ENCODE measurements at places on chromosomes 5 and 9.
A peak's percentile ranks its signal among the peaks of the same experiment; 100 is the strongest.

DNA sequence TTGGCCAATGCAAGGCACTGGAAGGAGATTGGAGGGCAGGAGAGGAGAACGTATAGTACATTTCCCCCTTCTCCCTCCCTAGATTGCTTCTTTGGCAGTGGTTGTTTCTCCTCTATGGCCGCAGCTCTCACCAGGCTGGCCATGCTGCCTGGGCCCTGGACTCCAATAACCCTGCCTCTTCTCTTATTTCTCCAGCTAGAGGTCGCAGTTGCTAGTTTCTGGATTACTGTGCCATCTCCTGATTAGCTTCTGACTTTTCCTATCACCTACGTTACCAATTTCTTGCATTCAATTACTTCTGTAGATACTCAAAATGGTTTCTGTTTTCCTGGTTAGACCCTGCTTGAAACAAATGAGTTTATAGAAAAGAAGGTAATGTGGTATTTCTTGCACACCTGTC, 2.4 kb upstream of the MACIR start:
- DNase-seq, result no peak

DNA sequence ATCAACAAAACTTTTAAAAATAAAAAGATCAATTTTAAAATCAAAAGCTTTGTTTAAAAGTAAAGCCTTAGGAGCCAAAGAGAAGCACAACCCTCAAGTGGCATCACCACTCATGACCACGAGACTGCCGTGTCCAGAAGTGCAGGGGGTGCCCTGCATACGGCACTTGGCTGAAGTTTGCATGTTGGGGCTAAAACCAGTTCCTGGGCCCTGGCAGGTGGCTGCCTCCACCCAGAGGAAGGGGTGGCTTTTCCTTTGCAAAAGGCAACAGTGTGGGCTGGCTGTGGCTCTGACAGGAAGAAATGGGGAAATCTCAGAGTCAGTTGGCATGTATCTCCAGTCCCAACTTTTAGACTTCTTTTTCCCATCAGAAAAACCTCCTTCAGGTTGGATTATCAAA, 15.3 kb downstream of the TRMO start:
- DNase-seq, result no peak

DNA sequence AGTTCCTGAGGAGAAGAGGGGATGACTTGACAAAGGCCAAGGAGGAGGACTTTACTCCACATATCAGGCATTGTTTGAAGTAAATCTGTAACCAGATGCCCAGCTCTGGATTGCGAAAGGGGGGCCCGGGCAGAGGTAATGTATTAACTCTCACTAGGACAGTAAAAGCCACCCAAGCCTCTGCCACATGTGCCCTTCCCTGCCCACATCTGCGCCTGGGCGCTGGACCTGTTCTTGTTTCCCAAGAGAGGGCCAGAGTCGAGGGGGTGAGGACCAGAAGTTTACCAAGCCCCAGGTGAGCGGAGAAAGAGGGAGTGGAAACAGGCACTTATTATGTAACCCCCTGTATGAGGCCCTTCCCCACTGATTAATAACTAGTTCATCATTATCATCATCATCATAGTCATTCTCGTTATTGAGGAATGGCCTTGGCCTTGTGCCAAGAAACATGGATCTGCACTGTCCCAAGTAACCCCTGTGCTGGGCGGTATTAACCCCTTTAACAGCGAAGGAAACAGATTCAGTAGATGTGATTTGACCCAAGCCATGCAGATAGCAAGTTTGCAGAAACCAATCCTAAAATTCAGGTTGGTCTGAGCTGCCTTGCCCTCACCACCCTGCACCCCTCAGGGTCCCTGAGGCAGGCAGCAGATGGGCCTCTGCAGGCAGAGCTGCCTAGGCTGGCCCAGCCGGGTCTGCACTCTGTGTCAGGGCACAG, at the start of gene SLC23A1:
Gene SLC23A1 (minus strand): TSS at position 23 of the 718 bp plus-strand sequence. CDS start 44 bp downstream, outside the sequence.
- DNase-seq, result no peak

- DNase-seq, result no peak
Observed at GRCh38 chr5:142307146-142307890, 17.5 kb downstream of the SPRY4 start.

DNA sequence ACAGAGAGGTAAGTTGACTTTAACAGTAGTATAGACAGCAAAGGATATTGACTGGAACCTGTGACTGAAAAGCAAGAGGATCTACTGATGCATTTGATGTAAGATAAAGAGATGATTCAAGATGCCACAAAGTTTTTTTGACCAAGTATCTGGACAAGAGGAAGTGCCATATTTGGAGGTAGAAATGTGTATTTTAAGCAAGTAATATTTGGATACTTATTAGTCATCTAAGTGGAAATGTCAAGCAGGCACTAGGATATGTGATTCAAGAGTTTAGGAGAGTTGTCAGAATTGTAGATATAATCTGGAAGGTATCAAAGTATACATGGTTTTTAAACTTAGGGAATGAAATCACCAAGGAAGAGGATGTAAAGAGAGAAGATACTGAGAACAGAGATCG, 686.1 kb upstream of the CHD1 start:
- DNase-seq, result no peak

DNA sequence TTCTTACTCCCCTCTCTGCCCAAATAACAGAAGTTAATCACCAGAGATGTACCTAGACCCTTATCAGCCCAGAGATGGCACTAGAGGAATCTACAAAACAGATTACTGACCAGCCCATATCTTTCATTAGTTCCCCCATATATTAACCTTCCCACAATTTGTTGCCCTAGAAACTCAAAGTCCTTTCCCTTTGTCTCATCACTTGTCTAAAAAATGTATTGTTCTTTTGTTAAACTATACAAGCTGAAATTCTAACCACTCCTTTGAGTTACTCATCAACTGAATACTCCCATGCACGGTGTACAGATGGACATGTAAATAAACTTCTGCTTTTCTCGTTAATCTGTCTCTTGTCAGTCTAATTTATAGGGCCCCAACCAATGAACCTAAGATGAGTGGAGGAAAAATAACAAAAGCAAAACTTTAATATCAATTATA, 130.9 kb downstream of the CCDC192 start:
- no peak for DNase-seq

GRCh38 chr5:176844706-176845391, 34.5 kb downstream of the UNC5A start:
- peak; percentile 54 for DNase-seq

DNA sequence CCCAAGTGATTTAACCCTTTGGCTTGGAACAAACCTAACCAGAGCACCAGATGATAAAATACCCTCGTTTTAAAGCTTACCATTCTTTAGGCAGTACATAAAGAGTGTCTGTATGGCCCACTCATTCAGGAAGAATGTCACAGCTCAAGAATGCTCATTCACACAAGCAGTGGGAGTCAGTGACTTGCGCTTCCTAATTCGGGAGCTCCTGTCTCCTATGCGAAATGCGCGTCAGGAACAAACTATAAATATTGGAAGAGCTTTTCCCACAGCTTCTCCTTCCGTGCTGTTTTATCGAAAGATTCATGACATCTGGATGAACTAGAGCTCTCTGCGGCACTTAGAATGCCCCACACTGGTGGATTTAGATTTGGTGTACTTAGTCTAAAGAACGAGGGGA, 66.6 kb downstream of the NTRK2 start:
- no peak for DNase-seq

- no peak for DNase-seq
Observed at GRCh38 chr5:9009931-9010651, 535.8 kb downstream of the SEMA5A start.

DNA sequence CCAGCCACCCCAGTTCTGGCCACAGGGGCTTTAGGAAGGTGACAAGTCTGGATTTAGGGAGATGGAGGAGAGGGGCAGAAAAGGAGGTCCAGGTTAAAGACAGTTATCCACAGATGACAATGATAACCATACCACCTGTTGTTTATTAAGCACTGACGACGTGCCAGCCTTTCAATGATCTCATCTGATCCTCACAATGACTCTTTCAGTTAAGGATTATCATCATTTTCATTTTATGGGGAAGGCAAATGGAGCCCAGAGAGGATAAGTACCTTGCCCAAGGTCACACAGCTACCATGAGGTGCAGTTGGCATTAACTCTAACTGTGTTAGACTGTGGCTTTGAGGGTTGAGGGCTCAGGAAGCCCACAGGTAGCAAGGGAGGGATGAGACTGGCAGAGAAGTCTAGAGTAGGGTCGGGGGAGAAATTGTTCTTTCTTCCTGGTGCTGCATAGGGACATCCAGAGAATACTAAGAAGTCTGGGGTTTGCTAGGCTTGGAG, 21.5 kb upstream of the JADE2 start:
- DNase-seq, result no peak

DNA sequence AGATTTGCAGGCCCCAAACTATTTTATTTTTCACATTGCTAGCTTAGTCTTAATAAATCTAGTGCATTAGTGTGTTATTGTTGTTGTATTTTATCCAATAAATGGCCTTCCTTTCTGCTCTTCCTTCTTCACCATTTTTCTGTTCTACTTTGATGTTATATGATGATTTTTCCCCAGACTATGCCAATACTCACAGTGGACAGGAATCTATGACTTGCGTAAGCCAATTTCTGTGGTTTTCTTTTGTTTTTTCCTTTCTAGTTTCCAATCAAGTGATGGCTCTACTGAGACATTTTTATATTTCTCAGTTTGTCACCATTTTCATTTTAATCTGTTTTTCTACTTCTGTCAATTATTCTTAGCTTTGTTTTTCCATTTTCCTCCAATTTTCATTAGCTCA, 106.8 kb upstream of the FBXL7 start:
- DNase-seq, result no peak

DNA sequence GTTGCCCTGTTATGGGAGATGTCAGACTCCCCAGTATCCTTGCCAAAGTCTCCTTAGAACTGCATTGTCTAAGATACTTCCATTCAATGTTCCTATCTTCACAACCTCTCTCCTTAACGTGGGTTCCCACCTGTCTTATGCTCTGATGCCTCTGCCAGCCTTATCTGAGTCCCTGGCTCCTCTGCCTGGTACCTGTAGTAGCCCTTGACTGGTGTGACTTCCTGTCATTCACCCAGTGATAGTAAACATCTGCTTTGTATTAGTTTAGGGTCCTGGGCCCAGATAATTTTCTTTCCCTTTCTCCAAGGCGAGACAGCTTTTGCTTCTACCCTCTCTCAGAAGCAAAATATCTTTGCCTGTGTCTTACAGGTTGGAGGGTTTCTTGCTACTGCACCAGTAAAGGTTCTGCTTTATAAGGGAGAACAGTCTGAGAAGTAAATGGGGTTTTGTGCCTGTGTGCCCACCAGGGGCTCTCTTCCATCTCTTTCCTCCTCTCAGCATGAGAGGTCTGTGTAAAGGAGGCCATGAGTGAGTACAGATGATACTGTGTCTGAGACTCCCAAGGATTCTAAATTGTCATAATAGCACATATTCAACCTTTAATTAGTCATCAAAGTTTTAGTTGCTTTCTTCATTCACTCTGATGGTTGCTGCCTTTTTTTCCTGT, 220.8 kb downstream of the PRR16 start:
- DNase-seq, result no peak

- no peak for DNase-seq
Observed at GRCh38 chr9:78316166-78316892, 19.4 kb downstream of the PSAT1 start.

GRCh38 chr5:81838307-81838906, 87.5 kb upstream of the SSBP2 start:
- DNase-seq, result no peak

GRCh38 chr5:111772456-111773122, 15.6 kb upstream of the NREP start:
- peak; percentile 4 for DNase-seq

- no peak for DNase-seq
Observed at GRCh38 chr5:116629168-116629567, 54.5 kb upstream of the SEMA6A start.

- no peak for DNase-seq
Observed at GRCh38 chr9:34045903-34046302, 2.8 kb downstream of the UBAP2 start.

All from NCI-H345 (cell line).